ENCODE measurements at places on chromosomes 16 and 17. TPM values are rescaled to one million over a fixed set of nuclear protein-coding genes. Genes with fewer than 3 reads are reported as not detected.

DNA sequence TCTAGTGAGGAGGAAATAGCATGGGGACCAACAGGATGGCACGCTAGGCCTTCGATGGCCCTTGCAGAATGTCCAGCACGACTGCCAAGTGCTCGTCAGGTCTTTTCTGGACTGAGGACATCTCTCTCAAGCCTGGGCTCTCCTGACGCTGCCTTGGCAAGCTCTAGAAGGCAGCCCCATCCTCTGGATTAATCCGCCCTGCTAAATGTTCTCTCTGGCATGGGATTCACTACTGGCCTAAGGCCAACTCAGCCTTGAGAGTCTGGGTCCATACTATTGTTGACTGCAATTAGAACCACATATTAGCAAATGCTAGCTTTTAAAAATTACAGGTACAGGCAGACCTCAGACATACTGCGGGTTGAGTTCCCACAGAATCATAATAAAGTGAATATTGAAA, 2.5 kb upstream of the CEP295NL start:
- DNase-seq, result no peak
- no peaks in the 10 kb centered on the region for H3K4me1 ChIP-seq
- no peaks in the 10 kb centered on the region for H3K36me3 ChIP-seq
- no peak overlapping the region for H3K27ac ChIP-seq
- H3K27me3 ChIP-seq, result peaks cover 18% of the 10 kb centered on the region

- H3K4me3 ChIP-seq, result no peak overlapping the region
- H3K36me3 ChIP-seq, result peaks cover 5% of the 10 kb centered on the region
- DNase-seq, result no peak
- no peak overlapping the region for H3K27ac ChIP-seq
Observed at GRCh38 chr17:72474719-72475477, 354.1 kb downstream of the SOX9 start.

GRCh38 chr17:49574323-49574781, 1.3 kb upstream of the NXPH3 start:
- H3K4me1 ChIP-seq, result no peaks in the 10 kb centered on the region
- no peak overlapping the region for H3K4me3 ChIP-seq
- H3K36me3 ChIP-seq, result no peaks in the 10 kb centered on the region
- no peak for DNase-seq

DNA sequence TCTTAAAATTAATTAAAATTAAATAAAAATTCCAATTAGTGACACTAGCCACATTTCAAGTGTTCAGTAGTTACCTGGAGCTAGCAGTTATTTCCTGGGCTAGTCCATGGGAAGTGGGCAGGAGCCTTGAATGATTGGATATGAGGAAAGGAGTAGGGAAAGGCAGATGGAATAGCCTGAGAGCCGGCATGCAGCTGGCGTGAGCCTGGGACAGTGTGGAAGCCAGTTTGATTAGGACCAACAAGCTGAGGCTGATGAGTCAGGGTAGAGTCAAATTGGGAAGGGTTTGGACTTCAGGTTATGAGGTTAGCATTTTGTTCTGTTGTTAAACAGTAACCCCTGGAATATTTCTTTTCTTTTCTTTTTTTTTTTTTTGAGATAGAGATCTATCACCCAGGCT, 15.3 kb upstream of the GNA13 start:
- H3K4me1 ChIP-seq, result peaks cover 11% of the 10 kb centered on the region
- DNase-seq, result no peak
- H3K36me3 ChIP-seq, result no peaks in the 10 kb centered on the region
- no peaks in the 10 kb centered on the region for H3K27me3 ChIP-seq

GRCh38 chr17:61856035-61856434, 7.3 kb downstream of the BRIP1 start:
- no peaks in the 10 kb centered on the region for H3K27me3 ChIP-seq
- DNase-seq, result no peak
- no peaks in the 10 kb centered on the region for H3K36me3 ChIP-seq
- H3K4me3 ChIP-seq, result no peak overlapping the region
- H3K27ac ChIP-seq, result no peak overlapping the region

SLC12A4 gene
- polyA plus RNA-seq, result 65.4 TPM

KRT40 gene
- polyA plus RNA-seq, result 0.03 TPM

KRT13 gene
- polyA plus RNA-seq, result 15.2 TPM

NKIRAS2 gene
- 26.3 TPM for polyA plus RNA-seq

Measured in keratinocyte (primary cell).